Stimulated activated CD8-positive, alpha-beta memory T cell treated with anti-CD3 and anti-CD28 coated beads, Interleukin-7, amount 100 ng/mL, for 1 hour (primary cell): ENCODE measurements at places on chromosomes 16 and 17.

DNA sequence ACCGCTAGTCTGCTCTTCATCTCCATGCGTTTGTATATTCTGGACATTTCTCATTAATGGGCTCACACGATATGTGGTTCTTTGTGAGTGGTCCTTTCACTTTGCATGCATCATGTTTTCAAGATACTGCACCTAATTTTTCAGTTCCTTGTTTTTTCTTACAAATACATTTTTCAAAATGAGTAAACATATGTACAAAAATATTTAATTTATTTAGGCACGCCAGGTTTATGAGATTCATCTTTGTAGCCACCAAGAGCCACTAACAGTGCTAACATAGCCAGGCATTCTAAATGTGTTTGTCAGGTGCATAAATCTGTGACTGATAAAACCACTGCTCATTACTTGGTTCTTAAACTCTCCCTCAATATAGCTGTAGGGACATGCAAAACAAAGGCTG is 375.3 kb downstream of the WWOX start:
- DNase-seq: no peak

- no peak for DNase-seq
Measured at GRCh38 chr16:46976550-46976949, 3.1 kb upstream of the DNAJA2 start.

DNA sequence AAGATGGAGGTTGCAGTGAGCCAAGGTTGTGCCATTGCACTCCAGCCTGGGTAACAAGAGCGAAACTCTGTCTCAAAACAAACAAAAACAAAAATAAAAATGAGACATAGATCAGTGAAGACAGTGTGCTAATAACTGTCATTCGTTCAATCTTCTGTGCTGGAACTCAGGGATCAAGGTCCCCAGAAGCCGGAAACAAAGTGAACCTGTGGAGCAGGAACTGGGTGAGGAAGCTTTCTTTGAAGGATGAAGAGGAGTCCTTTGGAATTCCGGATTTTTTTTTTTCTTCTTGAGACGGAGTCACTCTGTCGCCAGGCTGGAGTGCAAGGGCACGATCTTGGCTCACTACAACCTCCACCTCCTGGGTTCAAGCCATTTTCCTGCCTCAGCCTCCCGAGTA is 2.1 kb upstream of the SLC2A4 start:
- no peak for DNase-seq

- no peak for DNase-seq
Measured at GRCh38 chr16:82341146-82341669, 171.2 kb upstream of the MPHOSPH6 start.

DNA sequence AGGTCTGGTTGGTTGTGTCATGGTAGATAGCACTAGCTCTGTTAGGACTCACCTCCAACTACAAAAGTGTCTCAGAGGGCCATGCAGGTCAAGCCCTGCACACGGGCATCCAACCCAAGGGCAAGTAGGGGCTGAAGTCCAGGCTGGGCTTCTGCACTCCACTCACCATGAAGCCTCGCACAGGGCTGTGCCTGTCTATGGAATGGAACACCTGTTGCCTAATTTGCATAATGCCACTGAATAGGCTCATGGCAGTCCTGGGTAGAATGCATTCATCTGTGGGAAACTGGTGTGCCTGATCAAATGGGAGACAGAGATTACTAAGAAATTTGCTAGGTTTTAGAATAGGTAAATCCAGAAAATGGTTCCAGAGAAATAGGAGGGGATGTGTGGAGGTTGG is 8.0 kb upstream of the AKAP1 start:
- no peak for DNase-seq

DNA sequence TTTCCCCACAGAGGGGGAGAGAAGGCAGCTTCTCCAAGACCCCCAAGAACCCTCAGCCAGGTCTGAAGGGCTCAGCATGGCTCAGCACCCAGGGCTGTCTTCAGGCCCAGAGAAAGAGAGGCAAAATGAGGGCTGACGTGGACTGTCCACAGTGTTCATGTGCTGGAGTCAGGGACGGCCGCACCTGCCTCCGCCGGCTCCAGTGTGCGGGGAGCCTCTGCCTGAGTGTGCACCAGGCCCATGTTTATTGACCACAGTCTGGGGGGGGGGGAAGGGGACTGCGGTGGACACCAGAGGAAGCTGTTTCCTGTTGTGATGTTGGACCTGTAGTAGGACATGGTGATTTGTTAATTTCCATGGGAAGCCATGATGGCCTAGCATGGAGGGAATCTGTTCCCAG is 6.9 kb downstream of the MRM1 start:
- DNase-seq: no peak

GRCh38 chr17:11700668-11701067 is 102.4 kb downstream of the DNAH9 start:
- DNase-seq: no peak

DNA sequence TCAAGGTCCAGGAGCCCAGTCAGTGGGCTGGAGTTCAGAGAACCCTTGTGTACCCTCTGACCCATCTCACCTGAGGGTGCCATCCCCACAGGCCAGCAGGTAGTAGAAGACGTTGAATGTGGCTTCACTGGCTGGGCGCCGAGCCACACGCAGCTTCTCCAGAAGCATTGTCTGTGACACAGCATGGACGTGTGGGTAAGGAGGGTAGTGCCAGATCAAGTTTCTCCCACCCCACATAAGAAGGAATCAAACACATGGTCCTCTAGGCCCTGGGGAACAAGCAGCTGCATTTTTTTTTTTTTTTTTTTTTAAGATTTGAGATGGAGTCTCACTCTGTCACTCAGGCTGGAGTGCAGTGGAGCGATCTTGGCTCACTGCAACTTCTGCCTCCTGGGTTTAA is 60.9 kb downstream of the MYO18A start:
- no peak for DNase-seq

DNA sequence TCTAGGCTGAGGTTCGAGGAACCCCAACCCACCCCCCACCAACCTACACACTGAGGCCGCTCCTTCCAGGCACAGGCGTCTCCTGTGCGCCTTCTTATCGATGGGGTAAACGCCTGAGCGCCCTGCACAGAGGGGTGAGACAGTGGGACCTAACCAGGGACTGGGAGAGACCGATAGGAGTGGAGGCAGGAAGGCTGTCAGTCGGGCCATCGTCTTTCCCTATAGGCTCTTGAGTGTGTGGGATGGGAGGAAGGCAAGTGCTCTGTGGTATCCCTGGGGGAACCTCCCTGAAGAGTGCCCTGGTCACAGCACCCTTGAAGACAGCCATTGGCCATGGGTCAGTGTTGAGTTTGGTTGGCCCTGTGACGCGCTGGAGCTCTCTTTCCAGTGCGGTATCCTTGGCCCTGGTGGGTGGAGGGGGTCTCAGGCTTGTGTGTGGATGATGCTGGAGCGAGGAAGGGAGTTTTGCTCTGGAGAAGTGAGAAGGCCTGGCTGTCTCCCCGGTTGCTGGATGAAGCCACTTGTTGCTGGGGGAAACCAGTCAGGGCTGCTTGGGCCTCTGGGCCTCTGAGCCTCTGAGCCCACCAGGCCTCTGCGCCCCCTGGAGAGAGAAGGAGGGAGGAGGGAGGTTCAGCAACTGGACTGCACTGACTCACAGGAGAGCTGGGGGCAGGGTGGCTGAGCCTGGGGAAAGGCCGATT is 1.7 kb downstream of the GPRC5C start:
- no peak for DNase-seq

DNA sequence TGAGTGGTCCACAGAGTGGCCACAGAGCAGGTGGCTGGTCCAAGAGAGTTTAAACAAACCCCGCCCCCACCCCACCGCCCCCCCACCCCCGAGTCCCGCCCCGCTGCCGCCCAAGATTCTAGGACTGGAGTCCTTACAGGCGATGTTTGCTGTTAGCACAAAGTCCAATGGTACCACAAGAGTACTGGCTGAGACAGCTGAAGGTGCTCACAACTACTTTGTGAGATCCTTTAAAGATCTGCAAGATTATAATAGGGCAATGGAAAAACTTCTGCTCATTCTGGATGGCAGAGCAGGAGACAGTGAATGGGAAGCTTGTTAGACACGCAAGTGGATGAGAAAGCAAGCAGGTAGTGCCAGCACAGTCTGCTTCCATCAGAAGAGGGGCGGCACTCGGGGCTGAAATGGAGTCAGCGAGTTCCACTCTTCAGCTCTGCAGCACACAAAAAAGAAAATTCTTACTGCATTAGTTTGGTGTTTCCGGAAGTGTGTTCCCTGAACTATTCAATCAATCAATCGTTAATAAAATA is 4.7 kb upstream of the TEKT3 start:
- no peak for DNase-seq

- DNase-seq: no peak
Measured at GRCh38 chr16:19066988-19067348, 446 bp upstream of the COQ7 start.

- DNase-seq: no peak
Measured at GRCh38 chr16:48448841-48449481, 63.7 kb upstream of the SIAH1 start.

DNA sequence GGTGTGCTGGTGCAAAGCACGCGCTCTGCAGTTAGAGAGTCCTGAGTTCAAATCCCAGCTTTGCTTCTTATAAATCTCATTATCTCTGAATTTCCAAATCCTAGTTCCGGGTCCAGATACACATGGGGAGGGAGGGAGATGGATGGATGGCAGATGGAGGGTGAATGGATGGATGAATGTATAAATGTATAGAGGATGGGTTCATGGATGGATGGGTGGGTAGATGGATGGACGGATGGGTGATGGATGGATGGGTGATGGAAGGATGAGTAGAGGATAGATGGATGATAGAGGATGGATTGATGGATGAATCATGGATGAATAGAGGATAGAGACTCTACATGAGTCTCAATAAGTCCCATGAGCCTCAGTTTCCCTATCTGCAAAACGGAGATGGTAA is 89.9 kb downstream of the MYH11 start:
- DNase-seq: no peak

DNA sequence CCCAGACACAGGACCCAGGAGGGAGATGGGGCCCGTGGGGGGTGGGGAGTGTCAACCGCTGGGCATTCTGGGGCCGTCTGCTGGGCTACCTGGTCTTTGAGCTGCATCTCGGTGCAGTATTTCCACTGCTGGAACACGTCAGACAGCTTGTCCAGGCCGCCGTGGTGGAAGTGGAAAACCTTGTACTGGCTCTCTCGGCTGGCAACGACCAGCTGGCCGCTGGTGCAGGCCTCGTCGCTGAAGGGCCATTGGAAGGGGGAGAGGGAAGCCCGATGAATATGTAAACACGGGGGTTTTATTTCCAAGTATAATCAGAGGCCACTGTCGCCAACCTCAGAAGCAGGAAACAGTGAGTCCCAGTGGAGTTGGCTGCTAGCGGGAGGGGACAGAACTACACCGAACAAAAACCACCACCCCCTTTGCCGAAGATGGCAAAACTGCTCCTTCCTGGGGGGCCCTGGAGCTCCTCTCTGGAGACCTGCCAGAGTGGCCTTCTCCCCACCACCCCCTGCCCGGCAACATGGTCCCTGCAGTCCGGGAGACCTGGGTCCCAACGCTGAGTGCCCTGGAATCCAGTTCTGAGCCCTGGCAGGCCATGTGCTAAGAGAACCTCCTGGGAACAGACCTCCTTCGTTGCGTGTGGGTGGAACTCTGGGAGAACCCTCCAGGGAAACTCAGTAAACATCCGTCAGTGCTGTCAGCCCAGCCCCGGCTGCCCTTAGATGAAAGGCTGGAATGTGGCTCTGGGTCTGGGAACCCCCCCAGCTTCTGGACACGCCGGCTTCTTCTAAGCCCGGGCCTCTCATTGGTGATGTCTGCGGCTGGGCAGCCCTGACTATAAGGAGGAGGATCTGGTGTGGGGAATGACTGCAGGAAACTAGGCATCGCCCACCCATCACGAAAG is 84.1 kb downstream of the TBC1D16 start:
- no peak for DNase-seq

DNA sequence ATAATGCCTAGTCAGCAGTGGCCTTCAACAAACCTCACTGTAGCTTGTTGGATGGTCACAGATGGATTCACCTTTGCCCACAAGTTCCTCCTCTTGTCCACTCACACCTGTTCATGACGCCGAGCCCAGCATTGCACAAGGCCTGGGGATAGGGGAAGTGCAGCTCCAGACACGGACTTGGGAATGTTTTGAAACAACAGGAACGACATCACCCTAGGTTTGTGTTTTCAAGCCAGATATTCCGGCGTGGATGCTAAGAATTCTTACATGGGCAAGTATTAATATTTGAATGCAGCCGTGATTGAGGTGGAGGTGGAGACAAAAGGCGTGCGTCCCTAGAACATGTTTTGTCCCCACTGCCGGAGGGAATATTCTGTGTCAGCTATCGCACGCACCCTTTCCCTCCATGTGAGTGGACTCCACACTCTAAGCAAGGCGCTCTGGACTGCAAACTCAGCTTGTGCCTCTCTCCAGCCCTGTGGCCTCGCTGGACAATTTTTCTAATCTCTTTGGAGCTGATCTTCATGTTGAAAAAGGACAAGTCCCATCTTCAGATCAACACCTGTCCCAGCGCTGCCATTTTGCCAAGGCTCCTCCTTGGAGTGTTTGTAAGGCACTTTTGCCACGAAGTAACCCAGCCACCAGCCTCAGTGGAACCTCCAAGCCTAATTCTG is 2.0 kb upstream of the BANP start:
- DNase-seq: no peak
